KG1 (cell line): ENCODE measurements at places on chromosomes 16 and 17.
A peak's percentile ranks its signal among the peaks of the same experiment; 100 is the strongest.

GRCh38 chr16:3878610-3879009 lies 1.9 kb downstream of the CREBBP start:
- DNase-seq: no peak

- no peak for DNase-seq
Observed at GRCh38 chr16:4358236-4358635, 7.1 kb upstream of the PAM16 start.

- DNase-seq: no peak
Observed at GRCh38 chr16:49931916-49932315, 76.0 kb upstream of the ZNF423 start.

- no peak for DNase-seq
Observed at GRCh38 chr17:79080761-79081290, 6.2 kb downstream of the ENGASE start.

- DNase-seq: no peak
Observed at GRCh38 chr17:7019839-7020519, 2.9 kb upstream of the BCL6B start.

GRCh38 chr16:10529895-10530669 lies 50.3 kb downstream of the EMP2 start:
- no peak for DNase-seq

DNA sequence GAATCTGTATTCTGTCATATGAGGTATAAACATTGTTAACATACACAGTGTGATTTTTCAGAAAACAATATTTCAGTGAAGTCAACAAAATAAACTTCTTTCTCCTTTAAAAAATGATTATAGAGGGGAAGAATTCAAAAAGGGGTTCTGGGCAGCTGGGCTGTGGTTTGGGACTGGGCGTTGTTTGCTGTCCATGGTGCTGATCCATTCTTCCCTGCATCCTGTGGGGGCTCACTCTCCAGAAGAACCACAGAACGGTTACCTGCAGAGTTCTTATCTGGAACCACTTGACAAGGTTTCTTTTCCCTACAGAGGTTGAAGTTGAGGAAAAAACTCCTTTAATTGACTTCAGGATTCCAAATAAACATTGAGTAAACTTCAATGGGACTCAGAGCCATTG lies 1091.0 kb downstream of the CDH8 start:
- DNase-seq: no peak

- no peak for DNase-seq
Observed at GRCh38 chr16:85869785-85870558, 29.0 kb upstream of the IRF8 start.

DNA sequence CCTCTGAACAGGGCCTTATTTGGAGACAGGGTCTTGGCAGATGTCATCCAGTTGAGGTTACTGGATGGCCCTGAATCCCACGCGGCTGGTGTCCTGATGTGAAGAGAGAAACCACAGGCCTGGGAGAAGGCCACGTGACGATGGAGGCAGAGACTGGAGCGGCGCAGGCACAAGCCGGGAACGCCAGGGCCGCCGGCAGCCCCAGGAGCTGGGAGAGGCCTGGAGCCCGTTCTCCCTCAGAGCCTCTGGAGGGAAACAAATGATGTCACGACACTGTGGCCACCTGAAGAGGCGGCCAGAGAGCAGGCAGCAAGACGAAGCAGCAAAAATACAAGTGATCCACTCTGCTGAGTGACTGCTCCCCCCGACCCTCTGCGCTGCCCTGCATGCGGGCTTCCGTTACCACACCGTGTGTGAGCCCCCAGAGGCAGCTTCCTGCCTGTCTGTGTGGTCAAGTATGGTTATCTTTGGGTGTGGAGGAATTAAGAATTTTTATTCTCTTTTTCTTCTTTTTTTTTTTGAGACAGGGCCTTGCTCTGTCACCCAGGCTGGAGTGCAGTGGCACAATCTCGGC lies 11.6 kb downstream of the CD7 start:
- DNase-seq: peak; percentile 38
